Calu3 (cell line): ENCODE measurements at places on chromosomes 12 and 14. TPM values are rescaled to one million over a fixed set of nuclear protein-coding genes. Genes with fewer than 3 reads are reported as not detected.

KCNK10 gene
- total RNA-seq: not detected in 2 replicates

DNA sequence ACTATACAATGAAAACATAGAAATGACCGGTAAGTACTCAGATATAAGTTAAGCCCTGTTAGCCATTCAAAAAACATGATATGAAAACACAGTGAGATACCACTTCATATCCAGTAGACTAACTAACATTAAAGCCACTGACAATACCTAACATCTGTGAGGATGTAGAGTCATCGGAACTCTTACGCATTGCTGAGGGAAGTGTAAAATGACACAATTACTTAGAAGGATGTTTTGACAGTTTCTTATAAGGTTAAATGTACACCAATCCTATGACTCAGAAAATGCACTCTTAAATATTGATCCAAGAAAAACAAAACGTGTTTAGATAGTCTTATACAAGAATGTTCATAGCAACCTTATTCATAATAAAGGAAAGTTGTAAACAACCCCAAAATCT is 782.9 kb downstream of the BCL11B start:
- no peak for DNase-seq

GRCh38 chr12:122669397-122670070 is 33.6 kb downstream of the HCAR2 start:
- DNase-seq: no peak

GRCh38 chr12:56900583-56900982 is 33.6 kb downstream of the SDR9C7 start:
- no peak for DNase-seq

DNA sequence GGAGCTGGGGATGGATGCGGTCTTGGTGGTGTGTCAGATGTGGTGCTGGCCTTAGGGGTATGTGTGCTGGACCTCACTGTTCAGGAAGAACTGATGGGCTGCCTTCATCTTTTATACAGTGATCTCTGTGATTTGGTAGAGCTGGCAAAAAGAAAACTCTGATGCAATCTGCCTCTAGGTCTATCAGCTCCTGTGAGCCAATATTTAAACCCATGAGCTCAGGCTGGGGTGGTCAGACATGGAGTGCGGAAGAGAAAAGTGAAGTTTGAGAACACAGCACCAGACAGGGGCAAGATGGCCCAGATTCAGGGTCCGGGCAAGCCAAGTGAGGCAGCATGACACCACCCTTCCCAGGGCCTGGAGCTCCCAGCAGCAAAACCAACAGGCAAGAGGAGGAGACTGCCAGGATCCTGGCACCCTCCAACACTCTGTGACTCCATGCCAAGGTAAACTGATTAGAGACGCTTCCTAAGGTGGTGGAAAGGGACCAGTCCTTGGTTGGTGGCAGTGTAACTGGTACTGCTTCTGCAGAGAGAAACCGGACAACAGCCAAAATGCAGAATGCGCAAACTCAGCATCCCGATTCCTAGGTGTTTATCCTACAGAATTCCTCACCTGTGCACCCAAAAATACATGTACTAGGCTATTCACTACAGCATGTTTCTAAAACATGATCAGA is 82.3 kb downstream of the CHGA start:
- DNase-seq: no peak

FITM1 gene
- 0.47 and 0.98 TPM in 2 replicates for total RNA-seq

- no peak for DNase-seq
Measured at GRCh38 chr12:57244312-57244696, 6.7 kb downstream of the STAC3 start.

GRCh38 chr12:20476551-20476950 is 108.2 kb downstream of the PDE3A start:
- no peak for DNase-seq

SPATA7 gene
- total RNA-seq: 7.1 and 8.1 TPM in 2 replicates

GRCh38 chr12:79217306-79217705 is 352.7 kb downstream of the SYT1 start:
- DNase-seq: no peak

- DNase-seq: no peak
Measured at GRCh38 chr12:31017535-31017934, 56.1 kb upstream of the DDX11 start.

- no peak for DNase-seq
Measured at GRCh38 chr14:81454572-81455218, 54.6 kb upstream of the STON2 start.

GRCh38 chr12:92467886-92468285 is 234.9 kb upstream of the PLEKHG7 start:
- DNase-seq: no peak

GRCh38 chr12:120468821-120469449 is 613 bp downstream of the SRSF9 start:
- peak; percentile 33 for DNase-seq

TMEM52B gene
- total RNA-seq: not detected in 2 replicates

- DNase-seq: no peak
Measured at GRCh38 chr14:67609642-67610310, 9.7 kb upstream of the PIGH start.

DNA sequence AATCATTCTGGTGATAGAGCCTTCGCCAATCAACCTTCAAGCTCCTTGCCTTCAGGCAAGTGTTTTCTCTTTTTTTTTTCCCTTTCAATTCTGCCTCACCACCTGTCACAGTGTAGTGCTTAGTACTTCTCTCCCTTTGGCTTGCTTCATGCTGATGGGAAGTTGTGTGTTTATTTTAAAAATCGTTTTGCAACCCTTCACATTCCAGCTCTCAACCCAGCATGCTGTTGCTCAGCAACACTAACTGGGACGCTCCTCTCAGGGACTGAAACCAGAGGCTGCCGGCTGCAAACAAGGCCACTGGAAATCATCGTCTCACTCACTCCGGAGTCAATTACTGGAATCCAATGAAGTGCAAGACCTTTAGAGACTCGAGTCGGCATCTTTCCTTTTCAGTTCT is 342.7 kb downstream of the PRKD1 start:
- DNase-seq: peak; percentile 38

DNA sequence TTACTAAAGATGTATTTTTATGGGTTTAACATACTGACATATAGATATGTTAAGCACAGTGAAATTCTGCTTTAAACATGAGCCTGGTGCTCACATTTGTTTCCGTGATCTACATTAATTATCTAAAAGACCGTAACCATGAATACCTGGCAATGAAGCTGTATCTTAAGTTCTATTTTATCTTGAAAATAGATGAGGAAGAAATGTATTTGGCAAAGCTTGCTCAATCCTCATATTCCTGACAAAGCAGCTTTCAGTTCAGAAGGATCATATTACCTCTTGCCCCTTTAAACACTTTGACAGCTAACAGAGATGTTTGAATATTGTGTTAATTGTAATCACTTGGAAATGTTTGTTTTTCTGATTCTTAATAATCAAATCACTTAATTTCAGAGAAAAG is 9.8 kb downstream of the EPYC start:
- DNase-seq: no peak

- DNase-seq: no peak
Measured at GRCh38 chr12:38850461-38850860, 54.9 kb downstream of the CPNE8 start.

- DNase-seq: no peak
Measured at GRCh38 chr12:52918351-52918750, 13.5 kb upstream of the KRT8 start.

- DNase-seq: no peak
Measured at GRCh38 chr14:51209457-51209856, 30.6 kb upstream of the TMX1 start.

CACNB3 gene
- 17.9 and 21.1 TPM in 2 replicates for total RNA-seq
